Natural killer cell treated with Interleukin-12 subunit alpha and Interleukin-12 subunit beta and Interleukin-15 and Interleukin-18, amount 100 ng/mL, for 72 hours (primary cell): ENCODE measurements at places on chromosomes 12 and 14.

DNA sequence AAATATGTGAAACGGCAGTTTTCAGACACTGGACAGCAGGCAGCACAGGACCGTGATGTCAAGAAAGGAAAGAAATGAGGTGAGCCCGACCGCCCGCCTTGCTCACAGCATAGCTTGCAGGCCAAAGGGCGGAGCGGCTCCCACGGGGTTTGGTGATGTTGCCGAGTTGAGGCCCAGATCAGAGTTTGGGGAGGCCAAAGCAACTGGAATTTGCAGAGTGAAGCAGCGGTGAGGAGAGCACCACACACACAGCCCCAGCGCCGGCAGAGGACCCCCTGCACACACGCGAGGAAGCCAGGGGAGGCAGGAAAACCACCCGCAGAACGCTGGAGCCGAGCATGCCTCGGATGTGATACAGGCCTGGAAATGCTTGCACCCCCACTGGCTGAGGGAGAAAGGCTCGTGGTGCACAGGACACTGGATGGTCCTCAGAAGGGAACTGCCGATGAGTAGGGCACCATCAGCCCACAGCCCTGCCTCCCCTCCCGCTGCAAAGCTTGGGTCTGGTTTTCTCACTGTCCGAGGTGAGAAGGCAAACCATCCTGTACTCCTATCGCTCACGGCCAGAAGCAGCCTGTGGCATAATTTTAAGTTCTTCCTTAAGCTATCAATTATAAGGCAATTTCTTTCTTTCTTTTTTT lies 25.7 kb upstream of the PLD4 start:
- DNase-seq, result no peak

DNA sequence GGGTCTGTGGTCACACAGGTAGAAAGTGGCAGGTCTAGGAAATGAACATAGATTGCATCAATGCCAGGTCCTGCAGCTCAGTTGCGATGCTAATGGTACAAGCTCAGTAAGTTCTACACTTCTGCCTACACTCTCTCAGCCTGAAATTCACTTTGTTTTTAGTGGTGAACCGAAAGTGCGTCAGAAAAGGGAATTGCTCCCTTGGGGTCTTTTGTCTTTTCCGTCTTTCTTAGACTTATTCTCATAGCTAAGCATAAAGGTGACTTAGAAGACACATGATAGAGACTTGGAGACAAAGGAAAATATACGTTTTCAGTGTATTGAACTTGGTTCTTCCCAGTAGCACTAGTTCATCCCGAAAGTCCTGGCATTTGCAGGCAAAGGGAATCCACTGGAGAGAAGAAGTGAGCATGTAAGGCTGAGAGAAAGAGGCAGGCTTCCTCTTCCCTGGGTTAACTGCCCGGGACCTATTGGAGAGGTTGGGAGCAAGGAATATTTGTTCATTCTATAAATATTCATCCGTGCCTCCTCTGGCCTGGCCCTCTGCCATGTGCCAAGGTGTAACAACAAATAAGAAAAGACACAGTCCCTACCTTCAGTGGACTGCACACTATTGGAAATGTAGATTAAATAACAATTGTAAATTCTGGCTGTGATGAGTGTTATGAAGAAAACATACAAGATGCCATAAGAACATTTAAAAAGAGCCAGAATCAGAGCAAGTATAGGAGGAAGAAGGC lies 785.8 kb downstream of the MED13L start:
- DNase-seq, result no peak

DNA sequence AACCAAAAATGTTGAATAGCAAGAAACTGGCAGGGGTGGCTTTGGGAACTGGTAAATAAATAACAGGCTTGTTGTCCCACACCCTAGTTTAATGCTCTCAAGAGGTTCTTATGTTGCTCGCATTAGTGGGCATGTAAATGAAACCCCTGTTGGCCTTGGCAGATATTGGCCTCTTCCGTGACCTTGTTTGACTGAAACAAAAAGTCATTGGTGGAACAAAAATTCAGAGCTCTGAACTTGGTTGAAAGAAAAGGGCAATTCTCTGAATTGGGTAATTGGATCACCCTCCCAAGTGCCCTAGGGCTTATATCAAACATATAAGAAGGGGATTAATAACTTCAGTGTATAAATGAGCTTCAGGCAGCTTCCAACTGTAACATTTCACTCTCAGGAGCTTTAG lies 426.2 kb downstream of the ZFP36L1 start:
- DNase-seq, result no peak

- DNase-seq, result no peak
Measured at GRCh38 chr14:47435331-47435965, 240.0 kb downstream of the MDGA2 start.

DNA sequence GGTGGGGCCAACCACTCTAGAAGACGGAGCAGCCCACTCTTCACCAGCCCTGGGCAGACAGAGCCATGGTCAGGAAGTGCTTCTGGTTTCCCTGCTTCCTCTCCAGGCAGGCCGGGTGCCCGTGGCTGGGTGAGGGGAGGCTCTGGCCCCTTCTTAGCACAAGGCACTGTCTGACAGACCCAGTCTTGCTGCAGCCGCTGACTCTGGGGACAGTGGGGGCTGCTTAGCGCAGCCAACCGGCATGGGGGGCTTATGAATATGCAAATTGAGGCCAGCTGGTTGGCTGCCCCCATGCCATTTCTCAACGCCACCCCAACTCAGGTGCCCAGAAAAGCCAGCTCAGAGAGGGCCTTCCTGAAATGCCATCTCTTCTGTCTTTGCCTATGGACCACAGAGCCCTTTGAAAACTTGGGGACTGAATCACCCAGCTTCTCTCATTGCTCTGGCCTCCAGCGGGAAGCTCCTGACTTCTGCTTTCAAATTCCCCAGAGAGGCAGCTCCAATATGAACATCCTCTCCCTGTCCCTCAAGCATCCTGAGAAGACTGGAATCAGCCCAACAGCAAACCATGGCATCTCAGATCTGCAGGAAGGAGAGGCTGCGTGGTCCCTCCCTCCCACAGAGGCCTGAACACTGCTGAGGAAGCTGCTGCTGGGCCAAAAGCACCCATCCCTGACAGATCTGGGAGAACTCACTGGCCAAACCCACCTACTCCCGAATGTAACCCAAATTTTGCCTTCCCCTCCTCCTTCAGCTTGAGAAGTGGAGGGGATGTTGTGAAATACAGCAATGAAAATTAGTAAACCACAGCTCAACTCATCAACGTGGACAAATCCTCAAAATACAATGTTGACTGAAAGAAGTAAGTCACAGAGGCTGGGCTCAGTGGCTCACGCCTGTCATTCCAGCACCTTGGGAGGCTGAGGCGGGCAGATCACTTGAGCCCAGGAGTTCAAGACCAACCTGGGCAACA lies at the start of gene PROX2:
TSS of gene PROX2 (minus strand) at position 205 of the 973 bp plus-strand sequence. CDS start 12,311 bp downstream, outside the sequence.
- peak; percentile 66 for DNase-seq

GRCh38 chr14:91008759-91009409 lies 51.6 kb downstream of the RPS6KA5 start:
- DNase-seq, result no peak

- no peak for DNase-seq
Measured at GRCh38 chr12:61853945-61854344, 406.3 kb upstream of the USP15 start.

- DNase-seq, result no peak
Measured at GRCh38 chr12:80763874-80764273, 47.2 kb downstream of the MYF5 start.

GRCh38 chr14:67228325-67228984 lies 12.8 kb upstream of the PALS1 start:
- no peak for DNase-seq

GRCh38 chr12:32030151-32030550 lies 70.9 kb downstream of the RESF1 start:
- DNase-seq, result no peak

DNA sequence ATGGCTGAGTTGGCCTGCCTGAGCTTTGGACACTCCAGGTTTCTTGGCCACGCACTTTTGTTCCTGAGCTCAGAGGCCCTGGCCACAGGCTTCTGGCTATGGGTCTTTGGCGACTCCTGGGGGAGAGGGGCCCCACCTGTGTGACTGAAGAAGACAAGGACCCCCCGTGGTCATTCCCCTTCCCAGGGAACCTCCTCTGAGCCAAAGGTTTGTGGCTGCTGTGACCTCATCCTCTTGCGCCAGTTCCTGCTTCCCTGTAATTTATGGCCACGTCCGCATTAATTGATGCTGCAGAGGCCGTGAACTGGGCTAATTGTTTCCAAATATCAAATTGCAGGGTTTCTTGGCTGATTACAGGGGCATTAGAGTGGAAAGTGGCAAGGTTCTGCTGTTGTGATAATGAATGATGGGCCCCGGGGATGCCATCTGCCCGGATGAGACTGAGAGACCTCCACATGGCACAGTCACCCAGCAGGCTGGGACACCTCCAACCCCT lies 27.6 kb upstream of the NOS1 start:
- DNase-seq, result no peak

GRCh38 chr14:96125536-96125935 lies 79.1 kb upstream of the BDKRB2 start:
- DNase-seq, result no peak

DNA sequence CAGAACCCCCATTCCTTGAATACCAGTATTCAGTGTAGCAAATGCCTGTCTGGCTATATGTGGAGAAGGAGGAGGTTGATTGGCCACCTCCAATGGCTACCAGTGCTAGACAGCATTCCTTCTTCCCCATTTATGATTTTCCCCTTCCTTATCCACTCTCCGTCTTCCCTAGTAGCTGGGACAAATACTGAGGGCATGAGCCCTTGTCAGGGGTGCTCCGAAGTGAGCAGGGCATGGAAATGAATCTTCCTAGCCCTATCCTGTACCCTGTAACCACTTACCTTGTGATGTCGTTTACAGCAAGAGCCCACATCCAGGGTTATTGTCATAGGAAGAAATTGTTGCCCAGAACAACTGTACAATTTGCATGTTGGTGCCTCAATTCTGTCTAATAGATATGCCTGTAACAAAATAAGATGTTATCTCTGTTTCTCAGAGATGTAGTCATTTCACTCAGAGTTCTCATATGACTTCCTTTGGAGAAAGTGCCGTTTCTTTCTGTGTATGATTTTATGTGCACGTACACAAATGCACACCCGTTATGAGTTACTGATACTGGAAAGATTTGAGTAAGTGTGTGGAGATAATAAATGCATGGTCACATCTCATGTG lies 423.7 kb downstream of the EGLN3 start:
- DNase-seq, result no peak

- no peak for DNase-seq
Measured at GRCh38 chr12:3137268-3137781, 60.1 kb downstream of the TSPAN9 start.

DNA sequence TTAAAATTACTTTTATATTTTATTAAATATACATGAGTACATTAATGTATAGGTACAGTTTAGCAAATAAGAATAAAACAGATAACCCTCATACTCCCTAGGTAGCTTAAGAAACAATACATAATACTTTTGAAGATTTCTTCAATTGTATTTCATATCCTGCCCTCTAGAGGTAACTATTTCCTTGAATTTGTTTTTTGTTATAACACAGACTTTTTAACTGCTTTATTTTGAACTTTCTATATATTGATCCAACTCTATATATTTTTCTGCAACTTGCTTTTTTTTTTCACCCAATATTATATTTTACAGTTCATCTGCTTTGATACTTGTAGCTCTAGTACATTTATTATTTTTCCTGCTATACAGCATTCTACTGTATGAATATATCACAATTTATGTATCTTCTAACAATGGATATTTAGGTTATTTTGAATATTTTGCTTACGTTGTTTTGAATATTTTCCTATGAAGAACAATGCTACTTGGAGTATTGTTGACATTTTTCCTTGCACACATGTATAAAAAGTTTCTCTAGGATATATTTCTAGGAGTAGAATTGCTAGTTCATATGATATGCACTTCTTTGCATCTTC lies 72.8 kb upstream of the ABCD2 start:
- no peak for DNase-seq

GRCh38 chr12:8948701-8949341 lies 624 bp downstream of the M6PR start:
- no peak for DNase-seq
